ENCODE measurements at places on chromosomes 2 and 18. TPM values are rescaled to one million over a fixed set of nuclear protein-coding genes. Genes with fewer than 3 reads are reported as not detected.

DNA sequence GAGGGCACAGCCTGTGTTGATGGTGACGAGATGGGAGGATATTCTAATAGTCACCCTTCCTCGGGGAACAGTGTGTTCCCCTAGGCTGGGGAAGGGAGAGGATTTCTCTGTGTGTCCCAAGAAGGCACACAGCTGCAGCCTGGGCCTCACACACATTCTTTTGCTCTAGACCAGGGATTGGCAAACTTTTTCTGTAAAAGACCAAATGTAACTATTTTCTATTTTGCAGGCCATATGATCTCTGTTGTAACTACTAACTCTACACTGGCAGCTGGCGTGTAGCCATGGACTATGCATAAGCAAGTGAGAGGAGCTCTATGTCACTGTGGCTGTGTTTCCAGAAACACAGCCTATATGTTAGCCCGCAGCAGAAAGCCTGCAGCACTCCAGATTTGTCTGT lies 65.8 kb downstream of the ARHGAP28 start:
- DNase-seq: no peak

- peak; percentile 57 for DNase-seq
Observed at GRCh38 chr2:226030788-226031646, 631.5 kb downstream of the NYAP2 start.

- no peak for DNase-seq
Observed at GRCh38 chr2:182186132-182186735, 200.6 kb downstream of the PPP1R1C start.

Gene FBXO48
- total RNA-seq: 1.2 TPM

DNA sequence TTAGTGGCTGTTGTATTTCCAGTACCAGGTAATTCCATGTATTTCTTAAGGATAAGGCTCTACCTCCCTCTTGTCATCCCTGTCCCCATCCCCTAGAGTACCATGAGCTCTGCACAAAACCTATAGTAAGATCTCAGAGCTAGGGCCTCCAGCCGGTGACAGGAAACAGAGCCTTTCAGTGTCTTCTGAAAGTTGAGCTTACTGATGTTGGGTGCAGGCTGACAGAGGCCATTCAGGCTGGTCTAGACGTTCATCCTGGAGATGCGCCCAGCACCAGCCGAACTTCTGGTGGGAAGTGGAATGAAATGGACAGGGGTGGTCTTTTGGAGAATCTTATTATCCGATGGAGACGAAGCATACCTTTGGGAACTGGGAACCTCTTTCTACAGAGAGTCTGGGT lies 16.7 kb upstream of the LYPD6B start:
- no peak for DNase-seq

Gene TBC1D8
- total RNA-seq: 60.9 TPM

- no peak for DNase-seq
Observed at GRCh38 chr2:27627963-27628766, 647 bp downstream of the CCDC121 start.

Gene TMEM247
- not detected for total RNA-seq

GRCh38 chr2:224570328-224570993 lies 14.7 kb downstream of the CUL3 start:
- peak; percentile 45 for DNase-seq

DNA sequence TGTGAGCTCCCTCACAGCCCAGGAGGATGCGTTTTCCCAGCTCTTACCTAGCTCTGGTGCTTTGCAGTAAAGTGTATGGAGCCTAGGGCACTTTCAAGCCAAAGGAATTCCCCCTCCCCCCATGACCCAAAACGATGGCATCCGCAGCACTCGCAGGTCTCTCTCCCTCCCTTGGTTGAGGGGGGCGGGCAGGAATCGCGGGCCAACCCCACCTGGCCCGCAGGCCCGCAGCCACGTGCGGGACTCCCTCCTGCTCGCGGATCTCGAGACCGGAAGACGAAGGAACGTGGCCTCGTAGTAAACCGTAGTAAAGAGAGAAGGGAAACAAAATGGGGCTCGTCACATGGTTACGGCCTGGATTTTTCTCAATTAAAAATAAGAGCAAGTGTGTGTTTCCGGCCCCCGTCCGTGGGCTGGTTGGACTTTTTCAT lies 8.5 kb downstream of the IRS1 start:
- peak; percentile 65 for DNase-seq

GRCh38 chr2:215684448-215685237 lies 248.8 kb upstream of the FN1 start:
- DNase-seq: no peak

All from heart right ventricle (tissue), 16 donors.